ENCODE measurements at places on chromosomes 12 and 14.

DNA sequence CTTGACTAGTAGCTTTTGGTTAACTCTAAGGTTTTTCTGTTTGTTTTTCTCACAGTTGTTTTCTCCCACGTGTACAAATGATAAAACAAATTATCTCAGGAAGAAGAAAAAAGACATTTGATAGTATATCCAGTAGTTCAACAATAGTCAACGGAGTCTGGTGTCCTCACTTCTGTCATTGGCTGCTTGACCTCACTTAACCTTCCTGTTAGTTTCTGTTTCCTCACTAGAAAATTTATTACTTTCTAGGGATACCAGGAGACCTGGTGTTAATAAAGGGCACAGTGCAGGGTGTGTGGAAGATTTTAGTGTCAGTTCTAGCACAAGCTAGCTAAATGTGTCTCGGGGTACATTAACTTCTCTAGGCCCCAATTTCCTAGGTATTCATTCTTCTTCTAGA lies 116.0 kb downstream of the PRKCH start:
- no peak for DNase-seq

DNA sequence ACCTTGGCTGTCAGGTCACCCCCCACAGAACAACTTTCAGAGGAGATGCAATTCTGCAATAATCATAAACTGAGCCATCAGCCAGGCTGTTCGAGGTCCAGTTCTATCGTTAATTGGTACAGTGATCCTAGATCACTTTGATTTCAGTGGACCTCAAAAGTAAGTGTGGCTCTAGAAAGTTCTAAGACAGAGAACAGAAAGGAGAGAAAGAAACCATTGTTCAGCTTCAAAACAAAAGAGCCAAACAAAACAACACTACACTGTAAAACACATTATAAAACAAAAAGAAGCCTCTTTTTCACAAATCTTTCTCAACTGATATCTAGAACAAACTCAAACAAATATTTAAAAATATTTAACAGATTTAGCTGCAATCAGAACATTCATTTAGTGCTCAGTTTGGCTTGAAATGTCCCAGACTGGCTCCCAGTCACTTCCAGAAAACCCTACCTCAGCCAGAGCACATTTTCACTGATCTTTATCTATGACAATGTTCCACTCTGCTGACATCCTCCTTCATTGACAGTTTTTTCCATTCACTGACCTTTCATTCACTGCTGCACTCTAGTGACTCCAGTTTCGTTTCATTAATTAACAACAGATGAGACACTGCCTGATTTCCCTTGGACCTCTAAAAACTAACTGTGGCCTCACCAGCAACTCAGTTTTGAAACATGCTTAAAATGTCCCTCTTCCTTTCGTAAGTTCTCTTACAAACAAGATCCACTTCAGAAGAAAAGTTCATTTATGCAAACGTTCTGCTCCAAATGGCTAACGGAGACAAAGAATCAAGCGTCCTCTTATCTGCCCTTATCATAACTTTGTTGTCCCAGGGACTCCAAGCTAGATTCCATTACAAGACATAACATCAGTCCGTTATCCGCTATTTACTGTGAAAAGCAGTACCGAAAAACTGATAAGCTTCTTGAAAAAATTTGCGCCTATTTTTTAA lies 56.8 kb downstream of the DUSP16 start:
- DNase-seq, result peak; percentile 69

GRCh38 chr12:3236345-3237187 lies 159.4 kb downstream of the TSPAN9 start:
- DNase-seq, result no peak

GRCh38 chr12:122558745-122559641 lies 31.9 kb downstream of the KNTC1 start:
- DNase-seq, result no peak

GRCh38 chr12:1161197-1161596 lies 170.2 kb downstream of the ERC1 start:
- no peak for DNase-seq

GRCh38 chr12:111099186-111099585 lies 178.8 kb upstream of the MYL2 start:
- no peak for DNase-seq

DNA sequence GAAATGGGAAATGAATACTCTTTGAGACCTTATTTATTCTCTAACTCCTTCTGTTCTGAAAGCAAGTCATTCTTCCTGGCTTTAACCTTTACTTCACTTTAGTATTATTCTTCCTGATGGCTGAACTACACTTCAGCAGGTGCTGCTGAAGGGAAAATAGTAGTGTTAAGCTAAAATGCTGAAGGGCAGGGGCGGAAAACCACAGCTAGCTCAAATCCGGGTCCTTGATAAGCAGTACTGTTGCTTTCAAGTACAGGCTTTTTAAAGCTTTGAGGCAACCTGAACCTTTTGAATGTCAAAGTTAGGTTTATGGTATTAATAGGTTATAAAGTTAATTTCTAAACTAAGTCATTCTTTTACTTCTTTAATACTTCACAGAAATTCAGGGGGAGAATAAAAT lies 10.7 kb downstream of the CCDC196 start:
- no peak for DNase-seq

DNA sequence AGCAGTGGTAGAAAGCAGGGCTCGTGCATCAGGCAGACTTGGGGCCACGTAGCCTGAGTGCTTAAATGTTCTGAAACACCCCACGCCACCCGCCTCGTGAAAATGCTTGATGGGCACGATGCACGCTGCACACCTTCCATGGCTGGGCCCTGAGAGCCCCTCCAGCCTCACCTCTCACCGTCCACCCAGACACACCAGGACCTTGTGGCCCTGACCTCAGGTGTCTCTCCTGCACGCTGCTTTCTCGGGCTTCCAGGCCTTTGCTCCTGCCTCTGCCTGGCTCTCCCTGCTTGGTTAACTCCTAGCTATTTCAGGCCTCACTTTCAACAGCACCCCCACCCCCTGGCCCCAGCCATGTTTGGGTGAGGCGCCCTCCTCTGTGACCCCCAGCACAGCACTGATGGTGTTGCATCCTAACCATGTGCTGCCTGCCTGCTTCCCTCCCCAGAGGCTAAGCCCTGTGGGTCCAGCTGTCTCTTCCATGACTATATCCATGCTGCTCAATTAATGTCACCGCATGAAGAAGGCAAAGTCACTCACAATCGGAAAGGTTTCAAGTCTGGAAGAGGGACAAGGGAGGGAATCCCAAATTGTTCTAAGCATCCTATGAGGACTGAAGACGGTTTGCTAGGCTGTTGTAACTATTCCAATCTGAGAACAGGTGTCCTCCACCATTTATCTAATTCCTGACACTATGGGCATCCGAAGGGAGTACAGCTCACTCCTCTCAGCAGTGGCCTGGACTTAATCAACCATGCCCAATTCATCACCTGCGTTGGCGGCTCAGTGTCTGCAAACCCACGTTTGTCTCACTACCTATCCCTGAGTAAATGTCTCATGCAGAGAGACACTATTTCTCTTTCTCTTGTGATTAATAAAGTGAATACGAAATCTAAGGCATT lies 82.2 kb downstream of the CCDC88C start:
- no peak for DNase-seq

- no peak for DNase-seq
These were observed 133.8 kb upstream of the CPM start for GRCh38 chr12:69066492-69067373.

DNA sequence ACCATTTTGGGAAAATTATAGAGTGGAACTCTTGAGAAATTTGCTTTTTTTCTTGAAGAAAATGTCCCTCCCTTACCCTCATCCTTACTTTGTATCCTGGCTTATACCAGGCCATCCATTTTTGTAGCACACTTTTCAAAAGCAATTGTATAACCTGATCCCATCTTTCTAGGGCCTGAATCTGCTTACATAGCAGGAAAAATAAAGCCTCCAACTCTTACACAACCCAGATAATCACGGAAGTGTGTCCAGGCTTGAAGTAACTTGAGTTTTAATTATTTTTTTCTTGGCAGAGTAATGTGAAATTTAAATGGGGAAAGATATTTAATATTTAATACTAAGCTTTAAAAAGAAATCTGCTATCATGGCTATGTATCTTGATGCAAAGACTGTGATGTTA lies 23.0 kb downstream of the SERPINA3 start:
- DNase-seq, result no peak

DNA sequence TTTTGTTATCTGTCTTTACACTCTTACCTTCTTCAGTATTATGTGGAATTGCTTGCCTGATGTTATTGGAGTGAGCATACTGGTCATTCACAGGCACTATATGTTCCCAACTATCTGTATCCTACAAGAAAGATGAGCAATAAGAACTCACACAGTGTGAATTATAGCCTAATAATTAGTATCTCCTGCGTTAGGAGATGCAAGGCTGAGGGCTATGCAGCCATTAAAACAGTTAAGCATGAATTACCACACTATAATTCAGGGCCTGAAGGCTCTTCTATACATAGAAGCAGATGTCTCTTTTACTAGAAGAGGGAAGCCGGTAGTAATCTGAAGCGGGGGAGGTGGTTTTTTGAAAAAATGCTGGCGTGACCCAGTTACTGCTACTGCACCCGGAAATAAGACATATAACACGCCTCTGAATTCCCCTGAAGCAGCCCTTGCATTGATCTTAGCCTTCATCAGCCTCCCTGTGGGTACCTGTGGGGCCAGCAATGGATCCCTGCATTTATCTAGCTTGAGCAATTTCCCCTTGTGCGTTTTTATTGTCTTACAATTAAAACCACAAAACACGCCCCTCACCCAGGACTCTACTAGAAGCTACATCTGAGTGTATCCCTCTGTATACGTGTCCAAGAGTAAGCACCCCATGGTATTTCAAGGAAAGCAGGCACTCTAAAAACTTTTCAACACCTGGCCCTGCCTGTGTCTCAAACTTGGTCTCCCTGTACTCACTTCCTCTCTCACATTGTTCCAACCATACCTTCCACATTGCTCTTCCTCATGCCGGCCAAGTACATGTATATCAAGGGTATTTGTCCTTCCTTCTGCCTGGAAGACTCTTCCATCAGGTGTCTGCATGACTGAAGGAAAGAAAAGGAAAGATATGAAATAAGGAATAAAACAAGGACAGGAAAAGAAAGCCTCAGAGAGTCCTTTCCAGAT lies 210.9 kb upstream of the ARID2 start:
- peak; percentile 58 for DNase-seq
